ENCODE measurements at places on chromosomes 1 and 21.

DNA sequence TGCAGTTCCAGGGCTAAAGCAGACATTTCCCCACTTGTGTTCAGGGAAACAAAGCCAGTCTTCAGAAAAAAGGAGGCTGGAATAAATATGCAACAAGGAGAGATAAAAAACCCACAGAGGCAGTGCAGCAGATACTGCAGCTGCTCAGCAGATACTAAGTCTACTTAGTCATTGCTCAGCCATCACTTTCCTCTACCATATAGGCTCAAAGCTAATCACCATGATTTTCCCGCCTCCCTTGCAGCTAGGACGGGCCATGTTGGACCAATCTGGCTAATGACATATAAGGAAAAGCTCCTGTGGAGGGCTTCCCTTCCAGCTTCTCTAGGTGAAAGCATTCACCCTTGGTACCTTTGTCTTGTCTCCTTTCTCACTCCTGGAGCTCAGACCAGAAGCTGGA is 10.0 kb upstream of the EFHD2 start:
- no peak for DNase-seq

- DNase-seq = no peak
These were observed 206.3 kb downstream of the KCNT2 start for GRCh38 chr1:196401891-196402290.

DNA sequence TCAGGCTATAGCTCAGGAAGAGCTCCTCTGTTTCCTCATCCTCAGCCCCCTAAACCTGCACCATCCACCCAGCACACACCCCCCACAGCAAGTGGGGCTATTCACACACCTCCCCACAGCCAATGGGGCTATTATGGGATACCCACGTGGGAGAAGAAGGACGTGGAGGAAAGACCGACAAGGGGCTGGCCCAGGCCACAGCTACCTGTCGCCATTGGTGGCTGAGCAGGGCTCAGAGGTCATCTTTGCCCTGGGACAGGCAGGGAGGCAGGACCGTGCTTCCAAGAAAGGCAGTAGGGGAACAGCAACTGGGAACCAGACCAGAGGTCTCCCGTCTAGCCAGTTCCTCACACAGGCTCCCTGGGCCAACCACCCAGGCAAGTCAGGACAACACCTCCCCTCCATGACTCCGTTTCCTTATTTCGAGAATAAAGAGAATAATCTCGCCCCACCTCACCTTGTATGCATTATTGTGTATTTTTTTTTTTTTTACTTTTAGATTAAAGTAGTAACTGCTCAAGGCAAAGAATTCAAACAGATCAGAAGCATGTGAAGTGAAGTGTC is 92.3 kb upstream of the TARDBP start:
- DNase-seq = no peak

GRCh38 chr1:62438163-62438562 is 1.3 kb downstream of the USP1 start:
- no peak for DNase-seq

DNA sequence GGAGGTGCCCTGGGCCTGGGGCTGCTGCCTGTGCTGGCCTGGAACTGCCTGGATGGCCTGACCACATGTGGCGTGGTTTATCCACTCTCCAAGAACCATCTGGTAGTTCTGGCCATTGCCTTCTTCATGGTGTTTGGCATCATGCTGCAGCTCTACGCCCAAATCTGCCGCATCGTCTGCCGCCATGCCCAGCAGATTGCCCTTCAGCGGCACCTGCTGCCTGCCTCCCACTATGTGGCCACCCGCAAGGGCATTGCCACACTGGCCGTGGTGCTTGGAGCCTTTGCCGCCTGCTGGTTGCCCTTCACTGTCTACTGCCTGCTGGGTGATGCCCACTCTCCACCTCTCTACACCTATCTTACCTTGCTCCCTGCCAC is 1.8 kb downstream of the GPR3 start:
- no peak for DNase-seq

GRCh38 chr1:208179263-208179816 is 64.8 kb downstream of the PLXNA2 start:
- DNase-seq = no peak

DNA sequence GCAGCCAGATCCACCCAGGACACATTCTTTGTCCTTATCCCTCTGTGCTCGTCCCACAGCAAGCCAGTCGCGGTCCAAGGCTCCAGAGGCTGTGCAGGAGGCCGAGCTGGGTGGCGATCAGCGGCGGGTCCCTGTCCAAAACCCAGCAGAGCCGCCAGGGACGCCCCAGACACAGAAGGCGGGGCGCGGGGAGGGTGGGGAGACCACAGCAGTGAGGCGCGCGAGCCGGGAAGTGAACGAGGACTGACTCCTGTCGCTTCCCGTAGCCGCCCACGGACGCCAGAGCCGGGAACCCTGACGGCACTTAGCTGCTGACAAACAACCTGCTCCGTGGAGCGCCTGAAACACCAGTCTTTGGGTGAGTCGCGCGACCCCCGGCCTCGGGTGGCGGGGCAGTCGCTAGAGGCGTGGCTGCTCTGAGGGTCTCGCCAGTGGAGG is at the start of gene LGALS8:
Gene LGALS8, plus strand, starts transcription at position 279 of the 438 bp plus-strand sequence. CDS start 2,089 bp downstream, outside the sequence.
- DNase-seq = peak; percentile 94

GRCh38 chr1:218476385-218476784 is 131.2 kb downstream of the TGFB2 start:
- DNase-seq = peak; percentile 52

Measured in AG20443 (cell line).